ENCODE measurements at places on chromosomes 1 and 21. TPM values are rescaled to one million over a fixed set of nuclear protein-coding genes. Genes with fewer than 3 reads are reported as not detected.

RNASEL gene
- total RNA-seq: 5.6 TPM

- DNase-seq: no peak
Observed at GRCh38 chr1:237287876-237288521, 246.0 kb downstream of the RYR2 start.

PGLYRP3 gene
- total RNA-seq: not detected

- peak; percentile 92 for DNase-seq
Observed at GRCh38 chr1:70205434-70206118, at the start of gene LRRC40. Gene LRRC40 (minus strand): TSS chr1:70205579. CDS start chr1:70205540, 39 bp downstream.

- DNase-seq: no peak
Observed at GRCh38 chr1:1869469-1869868, 21.4 kb downstream of the GNB1 start.

GRCh38 chr1:23545851-23546250 is 13.4 kb downstream of the ID3 start:
- DNase-seq: no peak

DNA sequence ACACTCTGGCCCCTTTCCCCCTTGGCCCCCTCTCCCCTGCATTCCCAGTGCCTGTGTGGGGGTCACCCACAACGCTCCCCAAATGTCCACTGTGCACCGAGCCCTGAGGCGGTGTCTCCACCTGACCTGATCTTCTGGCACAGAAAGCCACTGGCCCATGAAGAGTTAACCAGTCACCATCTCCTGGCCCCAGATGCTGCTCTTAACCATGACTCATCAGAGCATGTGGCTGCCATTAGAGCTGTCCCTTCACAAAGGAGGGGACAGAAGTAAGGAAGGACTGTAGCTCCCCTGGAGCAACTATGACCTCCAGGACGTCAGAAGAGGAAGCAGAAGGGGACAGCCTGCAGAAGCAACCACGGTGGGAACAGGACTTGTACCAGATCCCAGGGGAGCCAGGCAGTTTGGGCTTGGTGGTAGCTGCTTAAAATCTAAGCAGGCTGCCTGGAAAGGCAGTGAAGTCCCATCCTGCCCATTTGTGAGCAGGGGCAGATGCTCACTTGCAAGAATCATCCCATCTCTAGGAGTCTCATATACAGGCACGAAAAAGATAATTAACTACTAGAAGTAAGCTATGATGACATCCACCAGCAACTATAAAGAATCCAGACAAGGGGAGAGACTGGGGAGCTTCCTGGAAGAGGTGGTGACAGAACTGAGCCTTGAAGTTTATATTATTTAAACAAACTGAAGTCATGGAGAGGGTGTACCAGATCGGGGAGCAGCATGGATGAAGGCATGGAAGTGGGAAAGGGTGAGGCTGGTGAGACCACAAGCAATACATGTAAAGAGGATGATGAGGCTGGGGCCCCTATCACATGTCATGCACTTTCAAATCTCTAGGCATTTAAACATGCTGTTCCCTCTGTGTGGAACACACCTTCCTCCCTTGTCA is 1.1 kb upstream of the TTC39A start:
- DNase-seq: no peak
